ENCODE measurements at places on chromosomes 3 and 15.

GRCh38 chr3:16886303-16886683 lies 1.5 kb downstream of the PLCL2 start:
- no peak for DNase-seq

DNA sequence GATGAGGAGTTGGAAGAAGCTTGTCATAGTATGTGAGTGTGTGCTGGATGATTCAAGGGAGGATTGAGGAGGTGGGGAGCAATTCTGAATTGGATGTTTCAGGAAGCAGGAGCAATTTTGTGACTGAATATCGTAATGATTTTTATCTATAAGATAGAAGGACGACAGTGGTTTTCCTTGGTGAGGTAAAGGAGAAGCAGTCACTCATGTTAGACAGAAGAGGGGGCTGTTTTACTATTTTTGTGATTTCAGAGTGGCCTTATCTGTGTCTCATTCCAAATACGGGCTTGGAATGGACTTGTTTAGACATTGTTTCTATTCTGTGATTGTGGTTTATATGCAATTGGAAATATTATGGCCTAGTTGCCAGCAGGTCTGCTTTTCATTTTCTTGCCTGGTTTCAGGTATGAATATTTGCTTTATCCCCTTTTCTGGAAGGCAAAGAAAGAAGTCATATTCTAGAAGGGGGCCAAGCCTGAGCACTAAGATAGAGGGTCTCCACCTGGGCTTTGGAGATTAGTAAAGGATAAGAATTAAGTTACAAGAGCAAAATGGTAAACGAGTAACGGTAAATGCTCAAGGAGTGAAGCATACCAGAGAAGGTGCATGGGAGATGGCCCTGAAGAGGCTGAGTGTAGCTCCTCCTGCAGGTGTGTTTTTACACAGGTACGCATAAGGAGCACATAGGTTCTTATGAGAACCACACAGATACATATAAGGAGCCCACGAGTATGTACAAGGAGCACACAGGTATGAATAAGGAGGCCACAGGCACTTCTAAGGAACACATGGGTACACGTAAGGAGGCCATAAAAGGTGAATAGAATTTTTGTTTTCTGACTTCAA lies 124.6 kb upstream of the KCNAB1 start:
- peak; percentile 63 for DNase-seq

DNA sequence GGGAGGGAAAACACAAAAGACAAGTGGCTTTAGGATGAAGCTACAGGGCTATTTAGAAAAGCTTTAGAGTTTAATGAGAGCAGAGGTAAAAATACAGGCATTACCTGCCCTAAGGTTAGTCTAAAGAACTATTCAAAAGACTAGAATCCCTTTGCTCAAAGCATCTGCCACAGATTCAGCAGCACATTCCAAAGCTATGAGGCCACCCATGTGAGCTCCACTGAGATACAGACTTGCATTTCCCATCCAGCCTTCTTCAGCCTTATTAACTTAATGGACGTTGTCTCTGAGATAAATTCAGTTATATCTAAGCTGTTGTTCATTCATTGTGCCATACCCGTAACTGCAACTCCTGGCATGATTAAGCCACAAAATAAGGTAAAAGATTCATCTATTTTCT lies 25.4 kb downstream of the CXCR6 start:
- peak; percentile 85 for DNase-seq

DNA sequence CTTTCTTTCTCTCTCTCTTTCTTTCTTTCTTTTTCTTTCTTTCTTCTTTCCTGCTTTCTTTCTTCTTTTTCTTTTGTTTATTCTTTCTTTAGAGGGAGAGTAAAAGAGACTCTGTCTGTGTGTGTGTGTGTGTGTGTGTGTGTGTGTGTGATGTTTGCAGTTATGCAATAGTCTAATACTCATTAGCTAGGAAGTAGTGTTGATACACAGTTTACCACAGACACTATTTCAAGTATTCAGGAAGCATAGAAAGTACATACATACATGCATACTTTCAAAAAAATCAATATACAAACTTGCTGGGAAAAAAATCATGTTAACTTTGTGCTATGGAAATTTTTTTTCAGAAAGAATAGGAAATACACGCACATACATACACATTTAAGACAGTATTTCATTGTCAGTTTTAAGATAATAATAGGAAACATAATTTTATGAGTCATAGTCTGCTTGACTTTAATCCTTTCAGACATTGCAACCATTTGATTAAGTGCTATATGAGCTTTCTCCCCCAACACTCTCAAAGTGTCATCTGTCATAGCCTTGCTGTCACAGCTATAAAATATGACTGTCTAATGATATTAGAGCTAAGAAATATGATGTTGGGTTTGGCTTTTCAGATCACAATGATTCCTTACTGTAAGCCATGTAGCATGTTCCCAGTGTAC lies 74.9 kb upstream of the EPHA3 start:
- peak; percentile 17 for DNase-seq

GRCh38 chr15:73359651-73360050 lies 9.1 kb downstream of the HCN4 start:
- no peak for DNase-seq

- no peak for DNase-seq
These were observed 345.8 kb upstream of the ROBO2 start for GRCh38 chr3:76694063-76694462.

GRCh38 chr3:140186421-140186920 lies 251.5 kb downstream of the CLSTN2 start:
- no peak for DNase-seq

DNA sequence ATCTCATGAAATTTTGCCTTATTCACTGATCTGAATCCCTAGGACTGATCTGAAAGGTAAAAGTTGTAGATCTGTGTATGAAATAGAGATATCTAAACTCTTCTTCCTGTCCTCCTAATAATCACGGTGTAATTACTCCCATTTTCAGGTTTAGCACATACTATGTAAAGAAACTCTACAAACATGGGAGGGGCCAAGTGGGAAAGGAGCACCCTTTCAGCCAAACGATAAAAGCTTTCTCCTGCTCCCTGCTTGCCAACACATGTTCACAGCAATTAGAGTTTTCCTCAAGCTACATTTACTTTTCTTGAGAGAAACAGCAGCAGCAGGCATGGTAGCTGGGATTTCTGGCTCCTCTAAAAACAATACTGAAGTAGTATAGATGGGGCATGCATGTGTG lies 71.6 kb downstream of the CHAC1 start:
- DNase-seq, result no peak

DNA sequence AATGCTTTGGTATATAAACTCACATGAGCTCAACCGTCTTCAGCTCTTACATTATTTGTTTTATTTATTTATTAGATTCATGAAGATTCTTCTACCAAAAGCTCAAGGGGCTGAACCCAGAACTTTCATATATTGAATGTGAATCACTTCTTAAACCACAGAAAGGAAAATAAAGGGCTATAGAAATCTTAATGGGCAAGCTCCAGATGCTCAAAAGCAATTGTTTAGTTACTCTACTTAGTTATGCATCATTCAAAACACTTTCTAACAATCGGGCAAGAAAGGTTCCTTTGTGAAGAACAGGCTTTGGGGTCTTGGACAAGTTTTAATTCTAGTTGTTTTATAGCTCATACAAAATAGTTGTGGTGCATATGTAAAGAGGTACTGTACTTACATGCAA lies 380.2 kb downstream of the TIGIT start:
- no peak for DNase-seq

- DNase-seq, result peak; percentile 80
These were observed 35.5 kb upstream of the CGNL1 start for GRCh38 chr15:57340682-57341259.

DNA sequence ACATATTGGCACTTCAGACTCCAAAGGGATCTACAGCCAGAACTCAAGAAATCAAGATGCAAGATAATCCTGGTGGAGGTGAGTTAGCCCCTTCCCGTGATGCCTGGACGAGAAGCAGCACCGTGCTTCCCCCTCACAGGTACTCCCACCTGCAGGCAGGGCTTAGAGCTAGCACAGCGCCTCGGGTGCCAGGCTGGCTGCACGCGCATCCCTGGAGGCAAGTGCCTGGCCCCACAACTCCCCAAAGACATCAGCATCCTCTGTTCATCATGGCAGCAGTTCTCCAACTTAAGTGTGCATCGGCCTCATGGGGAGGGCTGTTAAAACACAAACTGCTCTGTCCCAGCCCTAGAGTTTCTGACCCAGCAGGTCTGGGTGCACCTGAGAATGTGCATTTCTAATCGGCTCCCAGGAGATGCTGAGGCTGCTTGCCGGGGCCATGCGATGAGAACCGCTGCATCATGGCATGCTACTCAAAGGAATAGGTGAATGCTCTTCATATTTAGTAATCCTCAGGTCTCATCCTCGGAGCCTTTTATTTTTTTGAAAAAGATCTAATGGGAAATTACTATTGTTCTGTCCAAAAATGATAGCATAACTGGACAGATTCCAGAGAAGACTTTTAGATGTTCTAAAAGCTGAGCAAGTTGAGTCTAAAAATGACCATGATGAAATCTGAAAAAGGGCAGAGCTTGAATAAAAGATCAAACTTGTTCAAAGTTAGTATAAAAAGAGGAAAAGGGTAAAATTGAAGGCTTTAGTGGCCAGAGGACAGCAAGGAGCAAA lies 244.2 kb downstream of the ADAMTS17 start:
- no peak for DNase-seq

DNA sequence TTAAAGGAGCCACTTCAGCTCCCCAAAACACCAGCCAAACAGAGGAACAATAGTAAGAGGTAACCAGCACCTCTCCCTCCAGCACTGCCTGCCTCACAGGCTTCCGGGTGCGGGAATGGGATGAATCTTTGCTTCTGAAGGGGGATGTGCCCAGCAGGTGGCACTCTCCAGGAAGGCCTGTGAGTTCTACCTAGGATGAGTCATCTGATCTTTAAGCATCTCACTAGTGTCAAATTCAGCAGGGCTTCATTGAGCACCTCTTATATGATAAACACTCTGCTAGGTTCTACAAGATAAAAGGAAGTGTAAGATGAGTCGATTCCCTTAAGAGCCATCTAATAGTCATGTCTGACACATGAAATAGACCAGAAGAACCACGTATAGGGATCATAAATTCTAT lies 237.4 kb upstream of the UMPS start:
- DNase-seq, result peak; percentile 29

DNA sequence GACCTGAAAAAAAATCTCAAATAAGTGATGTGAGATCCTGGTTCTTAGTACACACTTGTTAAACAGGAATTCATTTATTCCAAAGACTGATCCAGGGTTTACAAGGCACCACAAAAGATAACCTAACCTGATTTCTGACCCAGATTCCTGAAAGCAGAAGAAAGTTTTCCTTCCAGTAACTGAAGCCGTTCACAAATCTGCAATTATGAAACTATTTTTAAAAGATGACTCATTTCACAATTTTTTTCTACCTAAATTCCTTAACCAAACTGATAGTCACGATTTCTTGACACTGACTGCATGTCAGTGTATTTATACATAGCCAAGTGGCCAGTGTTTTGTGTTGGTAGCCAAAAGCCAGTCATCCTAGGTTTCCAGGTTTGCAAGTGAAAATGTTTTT lies 17.1 kb downstream of the SLC9A9 start:
- DNase-seq, result peak; percentile 35

- DNase-seq, result peak; percentile 40
These were observed 175.9 kb downstream of the VGLL3 start for GRCh38 chr3:86814918-86815655.

- DNase-seq, result no peak
These were observed 12.5 kb upstream of the IGF1R start for GRCh38 chr15:98635848-98636247.

DNA sequence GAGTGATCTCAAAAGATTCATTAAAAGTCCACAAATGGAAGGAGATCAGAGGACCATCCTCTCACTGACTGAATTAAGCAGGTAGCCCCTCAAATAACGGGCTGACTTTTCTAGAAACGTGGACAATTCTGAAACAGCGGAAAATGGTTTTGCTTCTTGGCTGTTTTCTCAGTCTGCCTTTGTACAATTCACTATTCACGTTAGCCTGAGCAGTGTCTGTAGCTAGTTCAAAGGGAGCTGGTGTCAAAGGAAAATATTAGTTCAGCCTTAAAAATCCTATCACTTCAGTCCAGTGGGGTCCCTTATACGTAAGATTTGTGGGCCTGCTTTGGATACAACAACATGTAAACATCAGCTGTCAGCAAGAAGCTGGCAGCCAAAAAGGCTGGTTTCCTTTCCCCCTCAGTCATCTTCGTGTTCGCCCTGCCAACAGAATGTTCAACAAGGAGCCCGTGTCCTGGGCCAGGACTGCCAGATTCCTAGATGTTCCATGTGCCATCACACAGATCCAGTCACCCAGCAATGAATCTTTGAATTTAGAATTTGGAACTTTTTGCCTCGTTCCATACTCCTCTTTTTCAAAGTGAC lies 19.3 kb downstream of the LMCD1 start:
- no peak for DNase-seq

DNA sequence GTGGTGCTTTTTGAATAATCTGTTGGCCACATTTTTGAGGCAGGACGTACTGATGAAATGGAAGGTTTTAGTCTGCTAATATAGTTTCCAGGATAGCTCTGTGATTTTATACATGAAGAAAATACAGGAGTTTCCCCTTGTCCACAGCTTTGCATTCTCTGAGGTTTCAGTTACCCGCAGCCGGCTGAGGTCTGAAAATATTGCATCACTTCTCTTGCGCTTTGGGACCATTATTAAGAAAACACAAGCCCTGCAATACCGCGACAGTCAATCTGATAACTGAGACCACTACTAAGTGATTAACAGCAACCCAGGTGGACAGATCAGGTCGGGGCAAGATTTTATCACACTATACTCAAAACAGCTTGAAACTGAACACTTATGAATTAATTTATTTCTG lies 33.0 kb downstream of the BLM start:
- DNase-seq, result no peak
